ENCODE measurements at places on chromosomes 1 and 21. TPM values are rescaled to one million over a fixed set of nuclear protein-coding genes. Genes with fewer than 3 reads are reported as not detected.

PAX7 gene
- total RNA-seq: 1.4 TPM

CD164L2 gene
- not detected for total RNA-seq

CFHR2 gene
- not detected for total RNA-seq

CATSPER4 gene
- total RNA-seq: not detected

TFF1 gene
- total RNA-seq: not detected

ZNF593OS gene
- not detected for total RNA-seq

FAM20B gene
- total RNA-seq: 90.5 TPM

CD5L gene
- total RNA-seq: not detected

CTBS gene
- total RNA-seq: 26.4 TPM

CTSE gene
- not detected for total RNA-seq

TRIM62 gene
- total RNA-seq: 0.37 TPM

DLGAP3 gene
- not detected for total RNA-seq

RIMS3 gene
- 0.50 TPM for total RNA-seq

CAMK2N1 gene
- 2.2 TPM for total RNA-seq

MCOLN3 gene
- 0.67 TPM for total RNA-seq

OXCT2 gene
- total RNA-seq: 0.74 TPM

CRYZL1 gene
- 15.9 TPM for total RNA-seq

PLPPR4 gene
- total RNA-seq: not detected

C1orf21 gene
- total RNA-seq: 11.0 TPM

IL19 gene
- total RNA-seq: not detected

RGSL1 gene
- not detected for total RNA-seq

TNFSF4 gene
- total RNA-seq: 3.1 TPM

HSPA6 gene
- 0.45 TPM for total RNA-seq

SPATA21 gene
- not detected for total RNA-seq
